ENCODE measurements at places on chromosomes 16 and 17.

- no peak for DNase-seq
These were observed 113.6 kb downstream of the SMG6 start for GRCh38 chr17:2190014-2190413.

DNA sequence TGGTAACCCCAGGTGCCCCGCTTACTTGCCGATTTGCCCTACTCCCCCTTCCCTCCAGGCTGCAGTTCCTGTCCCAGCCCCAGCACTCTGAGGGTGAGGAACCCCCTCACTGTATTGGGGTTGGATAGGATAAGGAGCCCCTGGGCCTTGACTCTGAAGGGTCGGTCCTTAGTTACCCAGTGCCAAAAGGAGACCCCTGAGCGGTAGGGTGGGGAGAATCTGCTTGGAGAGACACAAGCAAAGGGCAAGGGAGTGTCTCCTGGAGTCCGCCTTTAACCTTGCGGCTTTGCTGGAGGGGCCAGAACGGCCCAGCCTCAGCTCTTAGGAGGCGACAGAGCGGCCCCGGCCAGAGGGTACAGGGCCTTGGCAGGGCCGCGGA is 13.0 kb downstream of the CARD14 start:
- no peak for DNase-seq

DNA sequence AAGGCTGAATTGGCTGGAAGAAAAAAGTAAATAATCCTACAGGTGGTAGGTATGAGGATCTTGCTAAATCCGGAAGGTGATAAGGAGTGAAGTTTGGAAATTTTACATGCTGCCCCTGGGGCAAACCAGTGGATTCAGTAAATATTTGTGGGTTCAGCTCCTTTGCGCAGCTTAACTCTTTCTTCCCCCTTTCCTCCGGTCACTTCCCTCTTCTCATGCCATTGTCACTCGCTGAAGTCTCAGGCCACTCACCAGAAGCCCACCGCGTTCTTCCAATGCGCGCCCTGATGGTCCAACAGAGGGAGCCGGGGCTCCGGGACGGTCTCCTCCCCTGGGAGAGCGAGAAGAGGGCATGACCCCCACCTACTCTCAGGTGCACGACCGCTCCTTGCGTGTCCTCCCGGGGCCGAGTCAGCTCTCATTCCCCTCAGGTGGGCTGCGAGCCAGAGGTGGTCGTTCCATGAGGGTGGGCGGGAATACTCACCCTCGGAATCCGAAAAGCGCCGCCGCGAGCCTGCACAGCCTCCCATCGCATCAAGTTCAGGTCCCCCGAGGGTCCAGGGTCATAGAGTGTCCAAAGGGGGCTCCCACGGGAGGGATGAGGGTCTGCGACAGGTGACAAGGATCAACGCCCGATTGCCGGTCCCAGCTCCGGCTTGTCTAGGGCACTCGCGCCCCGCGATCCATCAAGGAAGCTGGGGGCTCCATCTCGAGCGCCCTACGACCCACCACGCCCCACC is 474 bp downstream of the CLN3 start:
- DNase-seq, result no peak

GRCh38 chr16:29900888-29901606 is 759 bp downstream of the ASPHD1 start:
- no peak for DNase-seq

DNA sequence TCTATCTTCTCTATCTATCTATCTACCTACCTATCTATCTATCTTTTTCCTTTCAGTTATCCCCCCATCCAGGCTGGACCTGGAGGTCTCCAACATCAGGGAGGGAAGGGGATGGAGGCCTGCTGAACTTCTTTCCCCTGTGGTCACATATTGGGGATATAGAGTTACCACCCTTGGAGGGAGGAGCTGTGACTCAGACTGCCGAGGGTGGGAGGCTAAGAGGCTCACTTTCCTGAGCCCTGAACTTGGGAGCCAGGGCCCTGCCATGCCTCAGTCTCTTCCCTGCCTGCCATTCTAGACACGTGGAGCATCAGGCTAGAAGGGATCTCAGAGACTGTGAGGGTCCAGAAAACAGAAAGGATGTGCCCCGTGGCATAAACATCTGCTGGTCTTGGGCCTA is 8.4 kb downstream of the LRRC3C start:
- DNase-seq, result no peak

GRCh38 chr17:27552276-27552732 is 78.7 kb upstream of the LGALS9 start:
- DNase-seq, result no peak

GRCh38 chr16:31382485-31383161 is 10.5 kb upstream of the ITGAD start:
- peak; percentile 25 for DNase-seq

- DNase-seq, result no peak
These were observed 52.0 kb downstream of the LDHD start for GRCh38 chr16:75064403-75065148.

- no peak for DNase-seq
These were observed 19.9 kb upstream of the COL1A1 start for GRCh38 chr17:50221266-50221863.

- DNase-seq, result peak; percentile 58
These were observed 1.7 kb downstream of the MT2A start for GRCh38 chr16:56610017-56610608.

- no peak for DNase-seq
These were observed 122.5 kb upstream of the CACNG5 start for GRCh38 chr17:66712453-66712852.

- no peak for DNase-seq
These were observed at the start of gene PYCARD for GRCh38 chr16:31202414-31203375. Gene PYCARD, minus strand, starts transcription at chr16:31202760. Its CDS starts 70 bp downstream, at chr16:31202690.

DNA sequence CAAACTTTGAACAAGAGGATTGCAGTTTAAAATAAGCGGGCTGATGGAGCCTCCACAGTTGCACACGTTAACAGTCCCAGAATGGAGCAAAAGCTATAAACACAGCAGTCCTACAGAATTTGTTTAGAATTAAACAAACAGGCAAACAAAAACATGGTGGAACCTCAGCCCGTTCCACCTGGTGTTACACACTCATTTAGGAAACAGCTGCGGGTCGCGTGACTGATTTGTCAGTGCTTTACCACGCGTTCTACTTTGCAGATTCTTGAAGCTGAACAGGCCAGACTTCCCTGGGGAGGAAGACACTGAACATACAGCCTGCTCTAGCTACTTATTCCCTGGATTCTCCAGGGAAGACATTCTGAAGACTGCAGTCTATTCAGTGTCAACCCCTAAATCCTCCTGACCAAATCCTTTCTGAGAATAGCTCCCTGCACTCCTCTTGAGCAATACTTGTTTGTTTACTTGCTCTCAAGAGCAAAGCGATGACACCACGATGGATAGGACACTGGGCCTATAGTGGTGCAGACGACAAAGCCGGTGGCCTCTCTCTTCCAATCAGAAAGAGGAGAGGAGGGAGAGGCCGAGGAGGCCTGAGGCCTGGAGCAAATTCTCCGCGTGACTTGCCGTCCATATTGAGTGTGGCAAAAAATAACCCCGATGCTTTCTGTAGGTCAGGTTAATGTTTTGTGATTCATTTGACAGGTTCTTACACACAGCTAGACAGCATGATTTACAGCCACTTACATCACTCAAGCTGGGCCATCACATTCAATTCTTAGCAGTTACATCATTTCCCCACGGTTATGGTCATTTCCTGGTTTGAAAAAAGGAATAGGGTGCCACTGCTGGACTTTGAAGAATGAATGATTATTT is 4.0 kb upstream of the MAP1LC3B start:
- DNase-seq, result peak; percentile 77

DNA sequence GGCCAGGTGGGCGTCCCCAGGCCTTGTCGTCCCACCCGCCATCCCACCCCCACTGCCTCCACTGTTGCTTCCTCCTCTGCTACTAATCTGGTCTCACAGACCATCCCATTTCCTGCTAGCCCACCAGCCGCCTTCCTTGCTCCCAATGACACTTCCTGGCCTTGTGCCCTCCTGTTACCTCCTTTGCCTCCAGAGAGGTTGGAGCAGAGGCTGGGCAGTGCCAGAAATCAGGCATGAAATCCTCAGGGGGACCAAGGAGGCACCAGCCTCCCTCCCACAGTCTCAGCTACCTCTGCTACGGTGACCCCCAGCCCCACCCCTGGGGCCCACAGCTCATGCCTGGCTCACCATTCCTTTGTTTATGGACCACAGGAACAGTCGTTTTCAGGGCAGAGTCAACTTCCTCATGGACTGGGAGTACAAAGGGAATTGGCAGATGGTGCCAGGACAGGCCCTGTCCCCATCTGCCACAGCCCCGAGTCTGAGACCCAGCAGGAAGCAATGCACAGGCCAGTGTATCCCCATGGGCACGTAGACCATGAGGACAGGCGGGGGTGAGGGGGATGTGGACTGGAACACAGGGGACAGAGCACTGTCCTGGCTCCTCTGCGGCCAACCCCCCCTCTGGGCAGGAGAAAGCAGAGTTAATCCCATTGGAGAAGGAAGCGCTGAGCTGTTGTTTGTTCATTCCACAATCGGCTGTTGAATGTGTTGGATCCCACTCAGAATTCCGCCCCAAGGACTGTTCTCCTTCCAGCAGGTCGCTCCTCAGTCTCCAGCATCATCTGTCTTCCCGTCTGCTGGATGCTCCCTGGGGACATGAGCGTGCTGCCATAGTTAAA is 2.2 kb upstream of the CDH5 start:
- no peak for DNase-seq

- peak; percentile 57 for DNase-seq
These were observed 218.7 kb downstream of the NTN1 start for GRCh38 chr17:9239793-9240658.

DNA sequence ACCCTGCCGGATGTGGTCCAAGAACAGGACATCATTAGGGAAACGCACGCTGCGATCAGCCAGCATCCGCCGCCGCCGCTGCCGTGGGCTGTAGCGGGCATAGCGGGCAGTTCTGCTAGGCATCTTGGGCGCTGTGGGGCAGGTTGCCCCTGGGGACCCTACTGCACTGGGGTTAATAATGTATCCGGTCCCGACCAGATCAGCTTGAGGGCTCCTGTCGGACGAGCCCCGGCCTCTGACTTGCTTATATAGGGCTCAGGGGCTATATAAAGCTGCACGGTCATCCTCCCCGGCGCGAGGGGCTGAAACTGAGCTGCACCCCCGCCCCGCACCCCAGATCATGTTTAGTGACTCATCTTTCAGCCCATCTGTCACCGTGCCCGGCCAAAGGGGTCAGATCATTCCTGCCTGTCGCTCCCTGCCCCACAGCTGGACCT is at the start of gene PPP1R27:
PPP1R27 (minus strand) TSS at position 220 of the 437 bp plus-strand sequence; CDS start at position 123, 97 bp downstream.
- DNase-seq, result no peak

DNA sequence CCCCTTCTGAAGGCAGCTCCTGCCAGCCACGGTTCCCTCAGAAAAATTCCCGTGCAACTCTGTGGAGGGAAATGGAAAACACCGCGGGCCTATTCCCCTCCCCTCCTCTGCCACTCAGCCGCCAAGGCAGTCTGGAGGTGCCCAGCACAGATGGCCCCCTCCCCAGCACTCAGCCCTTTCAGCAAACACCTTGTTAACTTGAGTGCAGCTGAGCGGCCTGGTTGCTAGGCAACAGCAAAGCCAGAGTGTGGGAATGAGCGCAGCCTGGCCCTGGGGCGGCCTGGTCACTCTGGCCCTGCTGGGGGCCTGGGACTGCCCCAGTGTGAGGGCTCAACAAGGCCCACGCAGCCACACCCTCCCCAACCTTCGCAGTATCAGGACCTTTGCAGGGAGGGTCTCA is 32.8 kb downstream of the CACNA1G start:
- DNase-seq, result no peak

GRCh38 chr17:36880268-36880905 is 56.9 kb upstream of the LHX1 start:
- DNase-seq, result no peak

GRCh38 chr16:51159296-51159695 is 8.2 kb upstream of the SALL1 start:
- DNase-seq, result no peak

DNA sequence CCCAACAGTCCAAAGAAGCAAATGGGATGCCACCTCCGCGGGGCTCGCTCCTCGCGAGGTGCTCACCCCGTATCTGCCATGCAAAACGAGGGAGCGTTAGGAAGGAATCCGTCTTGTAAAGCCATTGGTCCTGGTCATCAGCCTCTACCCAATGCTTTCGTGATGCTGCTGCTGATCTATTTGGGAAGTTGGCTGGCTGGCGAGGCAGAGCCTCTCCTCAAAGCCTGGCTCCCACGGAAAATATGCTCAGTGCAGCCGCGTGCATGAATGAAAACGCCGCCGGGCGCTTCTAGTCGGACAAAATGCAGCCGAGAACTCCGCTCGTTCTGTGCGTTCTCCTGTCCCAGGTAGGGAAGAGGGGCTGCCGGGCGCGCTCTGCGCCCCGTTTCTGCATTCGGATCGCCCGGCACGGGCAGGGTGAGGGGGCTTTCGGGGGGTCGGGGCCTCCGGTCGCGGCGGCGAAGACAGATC is at the start of gene CDH13:
CDH13 (plus strand) TSS at position 179 of the 471 bp plus-strand sequence.
- no peak for DNase-seq

DNA sequence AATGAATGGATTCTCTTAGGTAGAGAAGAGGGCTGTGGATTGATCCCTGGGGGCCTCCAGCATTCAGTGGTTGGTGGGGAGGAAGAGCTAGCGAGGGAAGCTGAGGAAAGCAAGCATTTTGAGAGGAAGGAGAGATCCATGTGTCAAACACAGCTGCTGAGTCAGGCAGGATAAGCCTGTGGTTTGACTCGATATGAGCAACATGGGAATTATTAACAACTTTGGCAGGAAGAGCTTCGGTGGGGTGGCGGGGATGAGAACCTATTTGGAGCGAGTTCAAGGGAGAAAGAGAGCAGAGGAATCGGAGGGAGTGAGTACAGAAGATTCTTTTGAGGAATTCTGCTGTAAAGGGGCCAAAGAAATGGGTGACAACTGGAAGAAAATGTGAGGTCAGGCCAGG is 59.5 kb upstream of the CDC42EP4 start:
- no peak for DNase-seq

DNA sequence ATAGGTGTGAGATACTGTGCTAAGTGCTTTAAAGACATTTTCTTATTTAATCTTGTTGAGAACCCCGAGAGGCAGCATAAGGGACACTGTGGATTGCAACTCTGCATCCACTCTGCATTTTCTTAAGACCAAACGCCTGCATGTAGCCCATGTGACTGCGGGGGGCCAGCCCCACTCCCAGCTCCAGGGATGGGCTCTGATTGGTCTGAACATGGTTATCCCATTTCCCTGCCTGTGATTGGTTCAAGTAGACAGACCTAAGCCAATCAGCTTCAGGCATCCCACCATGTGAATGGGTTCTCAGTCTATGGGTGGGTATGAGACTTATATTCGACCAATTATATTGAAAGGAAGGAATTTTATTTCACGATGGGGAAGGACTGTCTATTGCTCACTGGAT is 33.2 kb upstream of the USP7 start:
- DNase-seq, result no peak

- DNase-seq, result no peak
These were observed 32.1 kb upstream of the NLK start for GRCh38 chr17:28010406-28010805.

GRCh38 chr16:17325476-17326143 is 145.2 kb downstream of the XYLT1 start:
- DNase-seq, result no peak

GRCh38 chr17:2613089-2613808 is 19.8 kb downstream of the PAFAH1B1 start:
- no peak for DNase-seq

- no peak for DNase-seq
These were observed 50.6 kb downstream of the CNGB1 start for GRCh38 chr16:57920215-57920879.
